ENCODE measurements at places on chromosomes 7 and 10.

DNA sequence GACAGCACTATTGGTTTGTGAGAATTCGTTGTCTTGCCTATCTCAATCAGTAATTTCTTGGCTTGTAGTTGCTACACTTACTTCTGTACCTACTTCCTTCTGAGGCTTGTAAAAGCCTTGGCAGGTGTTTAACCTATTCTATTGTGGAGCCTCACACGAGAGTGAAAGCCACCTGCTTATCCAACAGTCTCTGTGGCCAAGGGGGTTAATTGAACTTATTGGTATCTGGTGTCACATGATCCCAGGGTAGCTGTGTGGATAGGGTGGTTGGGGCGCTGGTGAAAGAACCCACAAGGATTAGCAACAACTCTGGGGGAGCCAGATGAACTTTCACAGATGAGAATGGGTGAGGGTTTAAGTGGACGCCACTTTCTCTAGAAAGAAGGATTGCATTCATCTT is 13.9 kb upstream of the ATP6V0E2 start:
- no peak for DNase-seq

DNA sequence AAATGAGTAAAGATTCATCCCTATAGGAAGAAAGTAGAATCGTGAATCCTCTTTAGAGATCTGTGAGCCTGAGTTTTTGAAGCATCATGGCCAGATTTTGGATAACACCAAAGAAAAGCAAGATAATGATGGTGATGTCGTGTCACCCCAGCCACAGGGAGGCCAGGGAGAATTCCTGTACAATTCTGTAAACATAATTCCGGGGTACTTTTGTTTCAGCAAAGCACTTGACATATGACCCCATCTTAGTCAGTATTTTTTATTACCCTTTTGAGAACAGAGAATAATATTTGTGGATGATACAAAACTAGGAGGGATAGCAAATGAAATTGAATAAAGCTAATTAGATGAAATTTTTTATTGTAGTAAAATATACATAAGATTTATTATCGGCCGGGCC is 33.8 kb downstream of the NACAD start:
- no peak for DNase-seq

DNA sequence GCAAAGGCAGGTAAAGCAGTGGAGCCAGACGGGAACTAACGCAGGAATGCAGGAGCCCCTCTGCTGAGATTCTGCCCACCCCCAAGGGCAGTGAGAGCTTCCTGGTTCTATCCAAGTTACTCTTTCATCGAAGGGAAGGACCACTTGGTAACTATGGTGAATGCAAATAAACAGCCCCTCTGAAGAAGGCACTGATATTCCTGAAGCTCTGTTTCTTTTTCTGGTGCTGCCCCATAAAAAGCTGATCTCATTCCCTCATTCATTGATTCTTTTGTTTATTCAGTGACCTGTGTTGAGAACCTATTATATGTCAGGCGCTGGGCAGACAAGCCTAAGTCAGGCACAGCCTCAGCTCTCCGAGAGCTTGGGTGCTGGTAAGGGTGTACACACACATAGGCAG is 217.3 kb downstream of the SNX10 start:
- no peak for DNase-seq

DNA sequence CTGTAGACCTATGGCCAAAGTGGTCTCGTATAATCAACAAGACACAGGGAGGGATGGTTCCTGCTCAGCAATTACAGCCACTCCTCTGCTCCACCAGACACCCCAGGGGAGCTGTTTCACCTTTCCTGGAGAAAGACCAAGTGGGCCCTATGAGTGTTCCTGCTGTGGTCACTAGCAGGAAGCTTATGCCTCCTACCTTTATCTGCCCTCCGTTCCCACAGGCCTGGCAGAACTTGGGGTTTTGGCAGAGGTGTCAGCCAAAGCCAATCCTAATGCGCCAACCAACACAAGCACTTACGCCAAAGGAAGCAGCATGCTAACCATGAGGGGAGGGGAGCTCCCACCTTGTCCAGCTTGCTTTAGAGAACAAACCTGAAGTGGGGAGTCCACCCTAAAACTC is 31.2 kb downstream of the XPNPEP1 start:
- peak; percentile 37 for DNase-seq

GRCh38 chr10:69239816-69240434 is 19.8 kb downstream of the HKDC1 start:
- peak; percentile 19 for DNase-seq

DNA sequence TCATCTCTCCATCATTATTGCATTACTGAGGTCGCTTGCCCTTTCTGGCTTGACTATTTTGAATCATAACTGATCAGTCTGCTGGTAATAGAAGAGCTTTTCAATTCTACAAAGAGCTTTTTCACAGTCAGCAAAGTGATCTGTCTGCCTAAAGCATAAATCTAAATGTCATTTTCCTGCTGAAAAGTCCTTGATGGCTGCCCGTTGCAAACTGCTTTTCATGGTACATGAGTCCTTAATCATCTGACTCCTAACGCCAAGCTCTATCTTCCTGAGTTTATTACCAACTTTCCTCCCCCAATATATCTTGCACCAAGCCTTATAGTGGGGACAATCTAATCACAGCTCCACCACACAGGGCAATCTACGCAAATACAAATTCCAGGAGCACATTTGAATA is 39.8 kb downstream of the THSD7A start:
- DNase-seq, result no peak

DNA sequence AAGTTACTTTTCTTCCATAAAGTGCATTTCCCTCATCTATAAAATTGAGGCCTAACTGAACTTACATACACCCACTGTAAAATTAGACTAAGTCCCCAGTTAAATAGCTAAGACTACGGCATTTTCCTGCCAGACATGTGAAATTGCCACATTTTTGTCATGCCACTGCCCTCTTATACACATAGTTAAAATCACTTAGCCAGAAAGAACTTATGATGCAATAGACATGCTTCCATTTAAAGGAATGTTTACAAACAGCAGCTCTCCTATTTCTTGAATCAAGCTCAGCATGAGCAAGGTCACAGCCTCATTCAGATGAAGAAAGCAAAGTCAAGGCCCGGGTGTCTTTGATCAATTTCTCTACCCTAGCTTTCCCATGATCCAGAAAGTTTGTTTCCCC is 175.7 kb downstream of the LRRN3 start:
- no peak for DNase-seq

GRCh38 chr7:2040201-2040892 is 192.4 kb downstream of the MAD1L1 start:
- no peak for DNase-seq

GRCh38 chr10:28326516-28327490 is 23.9 kb upstream of the MPP7 start:
- DNase-seq, result no peak

DNA sequence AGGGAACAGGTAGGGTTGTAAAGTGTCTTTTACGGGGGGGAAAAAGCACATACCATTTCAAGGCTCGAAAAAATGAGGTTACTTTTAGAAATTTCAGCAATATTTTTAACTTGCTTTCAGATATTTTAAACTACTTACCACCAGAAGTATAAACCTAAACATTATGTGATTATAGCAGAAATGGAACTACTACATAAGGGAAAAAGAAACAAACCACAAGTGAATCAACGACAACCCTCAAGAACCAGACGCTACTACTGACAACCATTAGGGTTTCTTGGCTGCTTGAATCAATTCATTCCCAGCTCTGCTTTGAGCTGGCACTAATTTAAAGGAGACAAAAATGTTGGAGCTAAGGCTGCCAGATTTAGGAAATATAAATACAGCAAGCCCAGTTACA is 80.1 kb downstream of the ZFAND4 start:
- peak; percentile 37 for DNase-seq

- no peak for DNase-seq
Measured at GRCh38 chr7:128868624-128869137, 6.0 kb downstream of the ATP6V1F start.

DNA sequence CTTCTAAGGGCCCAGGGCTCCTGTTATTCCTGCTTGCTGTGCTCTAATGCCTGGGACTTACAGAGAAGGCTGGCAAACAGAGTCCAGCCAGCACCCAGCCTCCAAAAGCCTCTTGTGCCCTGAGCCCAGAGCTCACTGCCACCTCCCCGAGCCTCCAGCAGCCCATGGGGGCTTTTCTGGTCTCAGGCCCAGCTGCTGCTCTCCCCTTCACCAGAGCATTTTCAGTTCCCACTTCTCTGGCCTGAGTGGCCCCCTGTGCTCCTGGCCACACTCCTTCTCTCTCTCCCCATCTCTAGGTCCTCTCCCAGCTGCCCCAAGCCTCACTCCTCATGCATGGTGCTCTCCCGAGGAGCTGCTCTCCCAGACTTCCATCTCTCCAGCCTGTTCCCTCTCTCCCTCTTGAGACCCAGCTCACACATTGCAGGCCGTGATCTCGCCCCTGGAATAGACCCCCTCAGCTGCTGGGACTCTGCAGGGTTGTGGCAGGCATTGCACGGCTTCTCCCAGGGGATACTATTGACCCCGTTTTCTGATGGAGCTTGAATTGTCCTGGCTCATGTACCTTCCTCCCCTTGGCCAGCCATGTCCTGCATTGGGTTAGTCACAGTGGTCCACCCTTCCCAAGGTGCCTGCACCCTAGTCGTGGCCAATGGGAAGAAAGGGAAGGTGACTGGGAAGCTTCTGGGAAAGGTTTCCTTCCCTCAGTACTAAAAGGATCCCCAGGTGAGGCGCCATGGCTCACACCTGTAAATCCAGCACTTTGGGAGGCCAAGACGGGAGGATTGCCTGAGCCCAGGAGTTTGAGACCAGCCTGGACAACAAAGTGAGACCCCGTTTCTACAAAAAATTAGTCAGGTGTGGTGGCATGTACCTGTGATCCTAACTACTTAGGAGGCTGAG is 9.0 kb upstream of the RASSF4 start:
- no peak for DNase-seq

DNA sequence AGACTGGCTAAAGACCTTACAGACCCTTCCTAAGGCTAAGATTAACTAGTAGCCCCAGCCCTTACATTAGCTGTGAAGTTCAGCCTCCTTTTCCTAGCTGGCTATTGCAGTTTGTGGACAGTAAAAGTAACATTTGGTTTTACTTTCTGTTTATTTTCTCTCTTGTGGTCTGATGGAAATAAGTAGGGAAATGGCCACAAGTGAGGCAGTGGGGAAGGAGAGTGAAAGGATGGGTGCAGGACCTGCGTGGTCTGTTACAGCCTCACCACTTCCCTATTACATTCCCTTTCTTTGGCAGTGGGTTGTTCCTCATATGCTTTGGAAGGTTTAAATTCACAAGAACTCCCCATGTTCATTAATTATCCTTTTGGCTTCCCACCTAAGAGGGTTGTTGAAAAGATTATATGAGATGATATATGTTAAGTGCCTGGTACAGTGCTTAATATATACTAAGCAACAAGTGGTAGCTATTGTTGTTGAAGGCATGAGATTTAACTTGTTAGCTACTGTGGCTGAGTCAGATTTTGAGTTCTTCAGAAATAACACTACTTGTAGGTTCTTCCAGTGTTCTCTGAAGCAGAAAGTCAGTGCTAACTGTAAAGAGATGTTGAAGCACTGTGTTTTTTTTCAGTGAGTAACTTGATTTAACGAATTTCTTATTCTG is 181.7 kb downstream of the ST7 start:
- DNase-seq, result no peak

DNA sequence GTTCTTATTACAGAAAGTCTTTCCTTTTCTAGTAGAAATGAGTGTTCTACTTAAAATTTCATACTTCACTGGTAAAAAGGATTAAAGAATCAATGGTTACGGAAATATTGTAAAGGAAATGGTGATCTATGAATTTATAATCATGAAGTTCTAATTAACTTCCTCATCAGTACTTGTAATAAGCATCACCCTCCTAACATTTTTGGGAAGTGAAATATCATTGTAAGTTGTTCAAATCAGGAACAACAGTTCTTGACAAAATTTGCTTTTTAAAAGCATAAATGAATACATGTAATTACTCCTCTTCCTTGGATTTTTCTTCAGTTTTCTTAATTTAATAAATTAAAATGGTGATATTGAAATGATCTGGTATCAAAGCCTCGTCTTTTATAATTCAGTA is 5.6 kb upstream of the PCGF5 start:
- no peak for DNase-seq

DNA sequence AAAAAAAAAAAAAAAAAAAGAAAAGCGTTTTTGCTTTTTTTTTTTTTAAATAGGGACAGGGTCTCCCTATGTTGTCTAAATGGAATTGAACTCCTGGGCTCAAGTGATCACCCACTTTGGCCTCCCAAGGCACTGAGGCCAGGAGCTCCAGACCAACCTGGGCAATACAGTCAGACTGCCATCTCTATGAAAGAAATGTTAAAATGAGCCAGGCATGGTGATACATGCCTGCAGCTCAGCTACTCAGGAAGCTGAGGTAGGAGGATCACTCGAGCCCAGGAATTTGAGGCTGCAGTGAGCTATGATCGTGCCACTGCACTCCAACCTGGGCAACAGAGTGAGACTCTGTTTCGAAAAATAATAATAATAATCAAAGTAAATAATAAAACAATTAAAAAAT is 16.5 kb upstream of the LMTK2 start:
- no peak for DNase-seq

- peak; percentile 31 for DNase-seq
Measured at GRCh38 chr7:17792075-17792936, 148.0 kb downstream of the SNX13 start.

- DNase-seq, result no peak
Measured at GRCh38 chr7:3559278-3559677, 258.2 kb downstream of the SDK1 start.

- no peak for DNase-seq
Measured at GRCh38 chr7:84182301-84182700, 12.3 kb downstream of the SEMA3A start.

Measured in hematopoietic multipotent progenitor cell treated with erythropoietin and hydrocortisone succinate and interleukin-3 and kit ligand, for 8 days (in vitro differentiated cells).